ENCODE measurements at places on chromosomes 5 and 9.

DNA sequence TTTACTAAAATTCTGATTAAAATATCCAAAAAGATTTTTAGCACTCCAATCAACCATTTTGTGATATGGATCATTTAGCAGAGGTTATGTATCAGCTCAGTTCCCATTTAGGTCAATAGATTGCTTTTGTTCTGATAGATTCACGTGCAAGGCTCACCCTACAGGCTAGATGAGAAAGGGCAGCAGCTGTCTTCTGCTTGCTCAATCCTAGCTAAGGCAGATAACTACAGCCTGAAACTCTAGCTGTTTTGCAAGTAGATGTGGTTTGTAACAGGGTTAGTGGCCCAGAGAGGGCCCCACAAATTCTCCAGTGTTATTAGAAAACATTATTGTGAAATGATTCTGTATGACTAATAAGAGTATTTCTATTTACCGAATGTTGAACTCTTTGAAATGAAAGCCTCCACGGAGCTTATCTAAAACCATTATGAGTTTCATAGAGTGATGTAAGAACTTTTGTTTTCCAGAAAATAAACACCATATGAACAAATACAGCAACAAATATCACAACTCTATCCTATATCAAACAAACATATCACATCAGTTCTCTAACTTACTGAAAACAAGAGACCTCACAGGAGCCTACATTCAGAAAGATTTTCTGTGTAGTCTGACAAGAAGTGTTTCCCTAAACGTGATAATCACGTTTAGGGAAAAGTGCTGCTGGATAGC, 841.9 kb upstream of the ACO1 start:
- no peak for DNase-seq

DNA sequence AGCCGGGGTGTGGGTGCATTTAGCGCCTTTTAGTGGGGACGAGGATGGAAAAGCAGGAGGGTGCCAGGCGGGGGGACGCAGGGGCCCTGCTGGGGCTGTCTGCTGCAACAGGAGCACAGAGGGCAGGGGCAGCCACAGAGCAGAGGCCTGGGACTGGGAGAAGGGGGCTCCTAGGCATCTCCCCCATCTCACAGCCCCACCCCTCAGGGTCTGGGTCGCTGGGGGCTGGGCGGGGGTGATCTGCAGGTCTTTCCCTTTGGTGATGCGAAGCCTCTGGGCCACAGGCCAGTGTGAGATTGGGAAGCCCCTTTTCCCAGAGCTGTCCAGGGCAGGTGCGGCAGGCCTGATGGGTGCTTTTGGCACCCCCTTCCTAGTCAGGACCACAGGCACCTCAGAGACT, 4.8 kb downstream of the TOR2A start:
- DNase-seq: no peak

- DNase-seq: no peak
Observed at GRCh38 chr9:74281674-74282073, 215.5 kb upstream of the RORB start.

DNA sequence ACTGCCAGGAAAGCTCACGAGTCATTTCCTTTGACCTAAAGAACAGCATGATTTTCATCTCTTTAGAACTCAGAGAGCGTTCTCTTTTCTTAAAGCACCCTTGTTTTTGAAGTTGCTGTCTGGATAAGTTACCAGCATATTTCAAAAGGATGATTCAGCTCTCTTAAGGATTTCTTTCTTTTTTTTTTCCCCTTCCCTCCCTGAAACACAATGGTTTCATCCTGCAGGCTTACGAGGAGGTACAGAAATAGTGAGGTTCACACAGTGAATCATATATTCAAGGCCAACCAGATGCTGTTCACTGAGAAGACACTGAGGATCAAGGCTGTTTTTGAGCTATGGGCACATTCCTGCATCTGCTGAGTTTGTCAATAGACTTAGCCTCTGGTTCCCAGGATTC, 257.2 kb downstream of the KIF4B start:
- DNase-seq: no peak

- DNase-seq: no peak
Observed at GRCh38 chr5:139389701-139390638, at the start of gene MZB1. MZB1 (minus strand) TSS chr5:139389913; CDS start chr5:139389856, 57 bp downstream.

DNA sequence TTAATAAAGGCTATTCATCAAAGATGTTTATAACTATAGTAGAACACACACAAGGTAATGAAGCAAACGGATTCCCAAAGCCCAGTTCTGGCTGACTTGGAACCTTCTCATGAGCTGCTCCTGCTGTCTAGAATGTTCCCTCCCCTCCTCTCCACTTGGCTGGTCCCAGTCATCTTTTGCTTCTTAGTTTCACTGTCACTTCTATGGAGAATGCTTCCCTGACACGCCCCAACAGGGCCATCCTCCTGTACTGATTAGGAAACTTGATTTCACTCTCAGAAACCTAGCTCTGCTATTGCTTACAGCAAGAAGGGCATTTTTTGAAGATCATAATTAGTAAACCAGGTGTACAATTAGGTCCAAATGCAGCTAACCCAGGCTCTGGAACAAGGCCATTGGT, 3.2 kb upstream of the RAPGEF1 start:
- no peak for DNase-seq

DNA sequence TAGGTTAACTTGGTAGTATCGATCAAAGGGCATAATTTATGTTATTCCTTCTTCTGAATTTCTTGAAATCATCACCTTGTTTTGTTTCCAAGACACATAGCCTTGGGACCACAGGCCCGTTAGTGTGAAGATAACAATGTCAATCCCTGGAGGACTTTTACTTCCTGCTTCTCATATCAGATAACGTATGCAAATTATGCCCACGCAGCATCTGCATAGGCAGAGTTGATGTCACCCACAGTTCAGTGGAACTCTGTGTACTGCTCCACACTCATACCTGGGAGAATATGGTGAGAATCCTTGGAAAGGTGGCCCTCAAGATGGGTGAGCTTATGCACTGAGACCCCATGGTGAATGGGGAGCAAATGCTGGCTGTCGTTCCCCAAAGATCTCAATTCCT, 95.0 kb downstream of the CFAP90 start:
- DNase-seq: no peak

- DNase-seq: no peak
Observed at GRCh38 chr5:149374801-149375200, 4.3 kb downstream of the IL17B start.

DNA sequence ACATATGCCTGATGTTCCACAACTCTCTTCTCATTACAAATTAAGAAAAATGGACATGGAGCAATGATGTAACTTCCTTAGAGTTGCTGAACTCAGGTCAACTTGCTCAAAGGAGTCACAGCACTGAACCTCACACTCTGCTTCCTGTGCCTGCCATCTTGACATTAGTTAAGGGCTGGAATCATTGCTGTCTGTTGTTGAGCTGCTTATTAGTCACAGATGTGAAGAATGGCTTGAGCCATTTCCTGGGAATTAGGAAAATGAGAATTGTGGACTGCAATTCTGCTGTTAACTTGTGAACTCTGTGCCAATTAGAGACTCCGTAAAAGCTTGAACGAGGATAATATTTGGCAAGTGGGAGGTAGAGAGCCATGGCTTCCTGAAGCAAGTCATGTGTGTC, 212.0 kb downstream of the ADAMTS12 start:
- no peak for DNase-seq

GRCh38 chr5:158430166-158430797, 571.3 kb upstream of the CLINT1 start:
- DNase-seq: no peak

- DNase-seq: no peak
Observed at GRCh38 chr5:68661237-68661636, 432.6 kb upstream of the SLC30A5 start.

- DNase-seq: no peak
Observed at GRCh38 chr9:130172858-130173665, 858 bp downstream of the NCS1 start.

- no peak for DNase-seq
Observed at GRCh38 chr5:9878206-9878605, 248.1 kb upstream of the TAS2R1 start.

DNA sequence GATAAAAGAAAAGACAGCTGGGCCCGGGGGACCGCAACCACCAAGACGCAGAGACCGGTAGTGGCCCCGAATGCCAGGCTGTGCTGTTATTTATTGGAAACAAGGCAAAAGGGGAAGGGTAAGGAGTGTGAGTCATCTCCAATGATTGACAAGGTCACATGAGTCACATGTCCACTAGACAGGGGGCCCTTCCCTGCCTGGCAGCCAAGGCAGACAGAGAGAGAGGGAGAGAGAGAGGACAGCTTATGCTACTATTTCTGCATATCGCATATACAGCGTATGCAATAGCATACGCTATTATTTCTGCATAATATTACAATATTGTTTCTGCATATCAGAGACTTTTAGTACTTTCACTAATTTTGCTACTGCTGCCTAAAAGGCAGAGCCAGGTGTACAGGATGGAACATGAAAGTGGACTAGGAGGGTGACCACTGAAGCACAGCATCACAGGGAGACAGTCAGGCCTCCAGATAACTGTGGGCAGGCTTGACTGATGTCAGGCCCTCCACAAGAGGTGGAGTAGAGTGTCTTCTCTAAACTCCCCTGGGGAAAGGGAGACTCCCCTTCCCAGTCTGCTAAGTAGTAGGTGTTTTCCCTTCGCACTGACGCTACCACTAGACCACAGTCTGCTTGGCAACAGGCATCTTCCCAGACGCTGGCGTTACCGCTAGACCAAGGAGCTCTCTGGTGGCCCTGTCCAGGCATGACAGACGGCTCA, 50.3 kb downstream of the RFX3 start:
- DNase-seq: no peak

- DNase-seq: no peak
Observed at GRCh38 chr9:129037767-129038098, 1.3 kb downstream of the MIGA2 start.

GRCh38 chr5:132830436-132831094, at the start of gene SHROOM1:
SHROOM1 (minus strand) TSS chr5:132830647; CDS start chr5:132826140, 4,507 bp downstream.
- DNase-seq: no peak

- DNase-seq: no peak
Observed at GRCh38 chr9:85522459-85523092, 219.2 kb downstream of the AGTPBP1 start.

DNA sequence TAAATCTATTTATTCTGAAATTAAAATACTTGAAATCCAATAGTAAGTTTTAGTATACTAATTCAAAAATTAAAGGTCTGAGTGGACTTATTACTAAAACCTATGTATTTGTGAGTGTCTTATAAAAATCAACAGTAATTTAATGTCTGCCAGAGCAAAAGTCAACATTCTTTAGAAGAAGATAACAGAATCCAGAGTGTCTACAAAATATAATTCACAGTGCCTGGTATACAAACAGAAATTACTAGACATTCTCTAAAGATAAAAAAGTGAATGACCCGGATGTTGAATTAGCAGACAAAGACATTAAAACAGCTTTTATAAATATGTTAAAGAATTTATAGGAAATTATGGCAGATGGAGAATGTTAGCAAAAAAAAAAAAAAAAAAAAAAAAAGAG, 22.4 kb upstream of the IRX4 start:
- DNase-seq: no peak

- DNase-seq: no peak
Observed at GRCh38 chr9:6655036-6655435, 9.5 kb upstream of the GLDC start.

Measured in iPS DF 19.7 (cell line).